ENCODE measurements at places on chromosomes 5 and 9. TPM values are rescaled to one million over a fixed set of nuclear protein-coding genes. Genes with fewer than 3 reads are reported as not detected.

DNM1 gene
- total RNA-seq, result 276 TPM

LRRTM2 gene
- 28.9 TPM for total RNA-seq

EQTN gene
- not detected for total RNA-seq

BRD3OS gene
- 31.6 TPM for total RNA-seq

PCDHGA9 gene
- total RNA-seq, result 5.5 TPM

SPTLC1 gene
- total RNA-seq, result 45.9 TPM

RNF208 gene
- 24.8 TPM for total RNA-seq

ZNF883 gene
- 18.4 TPM for total RNA-seq

PFDN1 gene
- total RNA-seq, result 67.7 TPM

PDCD1LG2 gene
- not detected for total RNA-seq

MRPS2 gene
- 30.7 TPM for total RNA-seq

BTNL3 gene
- total RNA-seq, result not detected

SLIT3 gene
- total RNA-seq, result 11.5 TPM

C9orf152 gene
- not detected for total RNA-seq

TLR4 gene
- not detected for total RNA-seq

IFNB1 gene
- total RNA-seq, result not detected

SOHLH1 gene
- not detected for total RNA-seq

CAVIN4 gene
- total RNA-seq, result 32.9 TPM

HNRNPA0 gene
- 65.2 TPM for total RNA-seq

PDE6A gene
- not detected for total RNA-seq

SPAG8 gene
- total RNA-seq, result not detected

UCK1 gene
- 24.8 TPM for total RNA-seq

TRPM6 gene
- 1.7 TPM for total RNA-seq

BAAT gene
- total RNA-seq, result 0.54 TPM

PCDHA2 gene
- total RNA-seq, result 20.9 TPM

NR5A1 gene
- total RNA-seq, result not detected

DNAH5 gene
- total RNA-seq, result 0.20 TPM

PCDHB8 gene
- 19.8 TPM for total RNA-seq

PCDHGA5 gene
- 4.6 TPM for total RNA-seq

POU4F3 gene
- total RNA-seq, result 9.5 TPM

CHSY3 gene
- total RNA-seq, result not detected

LEAP2 gene
- total RNA-seq, result 2.5 TPM

SAXO1 gene
- 0.37 TPM for total RNA-seq

PPP2R2B gene
- 11.4 TPM for total RNA-seq

ANXA2R gene
- total RNA-seq, result 1.6 TPM

FOXD4L4 gene
- 0.20 TPM for total RNA-seq

CCNI2 gene
- 0.17 TPM for total RNA-seq

CARD6 gene
- not detected for total RNA-seq

DMRT3 gene
- total RNA-seq, result 1.7 TPM

PTGR1 gene
- 23.4 TPM for total RNA-seq

OBP2B gene
- total RNA-seq, result not detected

PCDHGA10 gene
- total RNA-seq, result 16.6 TPM

ADGRD2 gene
- not detected for total RNA-seq

Measured in glutamatergic neuron (in vitro differentiated cells).